Caudate nucleus (tissue), 63 donors: ENCODE measurements at places on chromosomes 2 and 18.

- no peak for DNase-seq
Measured at GRCh38 chr2:42960842-42961180, 168.4 kb upstream of the HAAO start.

GRCh38 chr2:11027195-11027594 lies 115.5 kb downstream of the KCNF1 start:
- no peak for DNase-seq

DNA sequence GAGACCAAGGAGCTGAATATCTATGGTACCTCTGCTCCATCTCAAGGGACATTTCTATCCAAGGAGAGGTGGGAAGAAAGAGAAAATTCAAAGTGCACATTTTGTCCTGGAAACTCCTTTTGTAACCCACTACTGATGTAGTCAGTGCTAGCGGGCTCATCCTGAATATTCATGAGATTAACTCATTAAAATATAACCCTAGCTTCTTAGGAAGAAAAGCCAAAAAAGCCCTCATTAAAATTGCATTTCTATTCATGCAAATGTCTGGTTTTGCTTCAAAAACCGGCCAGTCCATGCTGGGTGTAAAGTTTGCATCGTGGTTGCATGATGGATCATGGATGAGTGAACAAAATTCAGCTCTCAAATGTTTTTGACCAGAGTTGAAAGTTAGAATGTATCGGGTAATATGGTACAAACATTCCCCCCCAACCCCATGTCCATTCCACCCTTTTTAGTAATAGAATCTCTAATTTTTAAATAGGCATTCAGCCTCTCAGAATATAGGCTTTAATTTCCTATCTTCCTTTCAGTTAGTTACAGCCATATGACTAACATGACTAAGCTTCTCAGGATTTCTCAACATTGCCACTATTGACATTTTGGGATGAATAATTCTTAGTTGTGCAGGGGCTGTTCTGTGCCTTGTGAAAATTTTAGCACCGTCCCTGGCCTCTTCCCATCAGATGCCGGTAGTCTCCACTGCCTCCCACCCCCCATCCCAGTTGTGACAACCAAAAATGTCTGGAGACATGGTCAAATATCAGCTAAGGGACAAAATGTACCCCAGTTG lies 104.2 kb upstream of the RND3 start:
- no peak for DNase-seq

DNA sequence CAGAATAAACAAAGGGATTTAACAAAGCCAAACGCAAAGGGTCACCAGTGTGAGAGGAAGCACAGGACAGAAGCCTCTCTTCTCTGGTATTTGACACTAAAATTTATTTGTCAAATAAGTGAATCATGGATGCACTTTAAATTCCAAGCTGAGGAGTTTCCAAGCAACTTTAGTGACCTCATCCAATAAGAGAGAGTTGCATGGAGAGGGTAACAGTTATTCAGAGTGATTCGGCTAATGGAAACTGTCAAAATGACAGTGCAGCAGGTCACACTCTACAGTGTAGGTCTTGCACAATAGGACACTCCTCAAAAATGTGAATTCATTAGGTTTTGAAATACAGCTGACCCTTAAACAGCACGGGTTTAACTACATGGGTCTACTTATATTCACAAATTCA lies 103.9 kb upstream of the ACVR1C start:
- no peak for DNase-seq

- DNase-seq, result no peak
Measured at GRCh38 chr2:207229161-207229560, 63.4 kb upstream of the KLF7 start.

DNA sequence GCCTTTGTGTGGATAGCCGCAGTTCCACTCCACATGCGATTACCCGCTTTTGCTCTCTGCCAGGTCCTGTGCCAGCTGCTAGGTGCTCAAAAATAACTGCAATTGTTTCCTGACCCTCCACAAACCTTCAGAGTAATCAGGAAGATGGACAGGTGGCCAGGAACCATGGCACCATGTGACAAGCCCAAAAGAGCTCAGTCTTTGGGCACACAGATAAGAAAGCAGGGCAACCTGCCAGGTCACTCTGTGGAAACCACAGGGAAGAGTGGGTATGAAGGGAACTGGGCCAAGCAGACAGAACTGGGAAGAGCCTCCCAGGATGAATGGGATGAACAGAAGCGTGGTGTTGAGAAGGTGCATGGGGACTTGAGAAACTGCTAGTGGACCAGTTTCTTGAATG lies 79.4 kb upstream of the AGAP1 start:
- no peak for DNase-seq

- no peak for DNase-seq
Measured at GRCh38 chr2:191885098-191885497, 38.2 kb upstream of the CAVIN2 start.

GRCh38 chr2:2007551-2008501 lies 263.5 kb upstream of the PXDN start:
- DNase-seq, result no peak

- DNase-seq, result no peak
Measured at GRCh38 chr2:122514451-122514996, 759.1 kb downstream of the TSN start.

DNA sequence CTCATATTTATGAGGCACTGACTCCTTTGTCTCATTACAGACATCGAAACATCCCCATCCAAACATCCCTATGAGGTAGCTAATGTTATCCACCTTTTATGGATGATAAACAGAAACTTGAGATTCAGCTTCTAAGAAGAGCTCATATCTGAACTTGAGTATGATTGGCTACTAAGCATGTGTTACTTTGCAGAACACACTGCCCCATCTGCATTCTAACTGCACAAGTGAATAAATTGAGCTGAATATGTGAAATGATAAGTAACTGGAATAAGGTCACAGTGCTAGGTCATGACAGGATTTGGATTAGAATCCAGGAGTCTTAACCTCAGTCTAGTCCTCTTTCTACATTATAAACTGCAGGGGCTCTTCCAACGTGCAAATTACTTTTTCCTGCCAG lies 172.7 kb downstream of the SETBP1 start:
- no peak for DNase-seq

GRCh38 chr18:3427944-3428343 lies 22.0 kb upstream of the TGIF1 start:
- DNase-seq, result no peak
